ENCODE measurements at places on chromosomes 1 and 21.

- no peak for DNase-seq
Measured at GRCh38 chr1:108880850-108881249, 4.1 kb downstream of the GPSM2 start.

DNA sequence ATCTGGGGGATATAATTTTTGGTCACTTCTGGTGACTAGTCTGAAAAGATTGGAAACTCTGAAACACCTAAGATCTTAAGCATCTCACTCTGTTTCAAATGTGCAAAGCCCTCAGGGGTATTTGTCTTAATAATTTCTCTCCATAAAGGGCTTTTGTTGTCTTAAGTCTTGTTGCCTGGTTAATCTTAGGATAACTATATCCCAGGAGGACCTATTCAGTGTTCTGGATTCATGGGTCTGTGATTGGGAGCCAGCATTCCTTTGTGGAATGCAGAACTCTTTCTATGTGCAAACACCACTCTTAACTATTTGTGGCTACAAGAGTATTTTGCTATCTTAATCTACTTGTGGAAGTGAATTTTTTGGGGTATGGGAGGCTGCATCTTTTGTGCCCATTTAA is 1573.0 kb upstream of the PRMT6 start:
- no peak for DNase-seq

- no peak for DNase-seq
Measured at GRCh38 chr1:175373786-175374623, 181.4 kb upstream of the KIAA0040 start.

DNA sequence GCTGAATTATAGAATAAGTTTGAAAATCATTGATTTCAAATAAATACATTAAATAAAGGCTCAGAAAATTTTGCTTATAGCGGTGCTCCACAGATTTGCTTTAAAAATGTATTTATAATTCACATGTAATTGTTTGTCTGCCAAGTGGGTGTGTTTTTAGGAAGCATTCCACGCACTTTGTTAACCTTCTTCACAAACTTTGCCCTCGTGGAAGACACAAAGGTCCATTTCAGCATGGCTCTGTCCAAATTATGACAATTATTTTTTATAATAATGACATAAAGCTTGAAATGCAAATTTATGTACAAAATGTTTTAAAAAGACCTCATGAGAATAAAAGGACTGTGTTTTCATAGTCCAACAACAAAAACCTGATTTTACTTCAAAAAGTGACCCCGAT is 146.1 kb downstream of the GRIK1 start:
- DNase-seq, result no peak

- no peak for DNase-seq
Measured at GRCh38 chr21:42301371-42302075, 13.7 kb downstream of the TFF3 start.

- DNase-seq, result peak; percentile 87
Measured at GRCh38 chr1:156217871-156218270, 5.1 kb downstream of the PMF1 start.

DNA sequence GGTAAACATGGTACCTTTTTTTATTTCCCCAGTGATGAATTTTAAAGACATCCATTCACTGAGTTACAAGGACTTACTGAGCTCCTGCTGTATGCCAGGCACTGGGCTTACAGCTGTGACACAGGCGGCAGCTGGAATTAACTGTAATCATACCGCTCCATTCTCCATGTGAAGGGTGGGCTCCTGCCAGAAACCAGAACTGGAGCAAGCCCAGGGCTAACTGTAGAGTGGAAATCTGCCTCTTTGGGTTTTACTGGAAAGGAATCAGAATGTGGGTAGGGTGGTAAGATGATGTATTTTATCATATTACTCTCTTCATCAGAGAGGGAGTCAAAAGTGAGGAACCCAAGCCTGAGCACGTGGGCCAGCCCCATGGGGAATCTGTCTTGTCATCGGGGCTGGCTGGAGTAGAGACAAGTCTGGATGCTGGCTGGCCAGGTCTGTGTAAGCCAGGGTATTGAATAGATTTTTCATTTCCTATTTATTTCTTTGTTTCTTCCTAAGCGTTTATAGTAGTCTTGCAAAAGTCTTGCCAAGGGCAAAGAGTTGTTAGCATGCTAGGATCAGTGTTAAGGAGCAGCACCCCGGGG is 21.5 kb downstream of the FGGY start:
- DNase-seq, result no peak

DNA sequence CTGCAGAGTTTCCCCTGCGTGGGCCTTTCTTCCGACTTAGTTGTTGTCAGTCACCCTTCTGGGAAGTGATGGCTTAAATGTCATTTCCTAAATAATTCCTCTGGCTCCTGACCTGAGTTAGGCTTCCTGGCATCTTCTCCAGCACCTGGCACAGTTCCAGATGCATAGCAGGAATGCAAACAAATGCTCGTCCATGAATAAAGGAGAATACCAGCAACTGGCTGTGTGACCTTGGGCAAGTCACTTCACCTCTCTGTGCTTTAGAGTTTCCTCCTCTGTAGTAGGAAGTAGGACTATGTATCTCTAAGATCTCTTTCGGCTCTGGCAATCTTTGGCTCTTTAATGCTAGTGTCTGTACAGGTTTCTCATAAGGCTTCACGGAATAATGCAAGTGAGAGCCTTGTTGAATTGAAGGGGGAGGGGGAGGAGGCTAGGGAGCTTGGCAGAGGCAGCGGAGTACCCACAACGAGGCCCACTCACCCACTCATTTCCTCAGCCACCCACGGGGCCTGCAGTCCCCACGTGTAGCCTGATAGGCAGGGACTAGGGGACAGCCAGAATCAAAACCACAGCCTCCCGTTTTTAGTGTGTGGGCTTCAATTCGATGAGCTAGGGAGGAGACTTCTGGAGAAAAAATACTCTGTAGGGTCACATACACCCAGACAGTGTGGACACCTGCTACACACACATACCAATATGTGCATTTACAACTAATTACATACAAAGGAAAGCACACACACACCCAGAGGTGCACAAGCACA is 48.1 kb downstream of the TENT5C start:
- DNase-seq, result no peak

GRCh38 chr1:73909043-73909562 is 288.9 kb downstream of the LRRIQ3 start:
- DNase-seq, result no peak

- no peak for DNase-seq
Measured at GRCh38 chr1:43368646-43369020, 822 bp upstream of the ELOVL1 start.

DNA sequence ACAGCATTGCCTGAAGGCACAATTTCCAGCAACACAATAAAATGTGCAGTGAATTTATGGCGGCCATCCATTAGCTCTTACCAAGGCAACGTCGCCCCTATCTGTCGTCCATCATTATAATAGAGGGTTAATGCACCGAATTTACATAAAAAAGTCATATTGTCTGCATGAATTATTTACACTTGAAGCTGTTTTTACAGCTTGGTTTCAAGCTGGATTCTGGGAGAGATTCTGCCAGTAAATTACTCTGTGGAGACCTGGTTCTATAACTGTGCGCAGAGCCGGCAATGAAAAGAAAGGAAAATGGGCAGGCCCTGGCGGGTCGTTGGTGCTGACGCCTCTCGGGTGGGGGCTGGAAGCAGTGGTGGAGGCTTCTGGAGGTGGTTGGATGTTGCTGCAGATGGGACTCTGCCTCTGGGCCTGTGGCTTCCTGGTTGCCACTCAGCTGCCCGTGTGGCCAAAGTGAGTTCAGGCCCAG is 48.9 kb upstream of the POU3F1 start:
- DNase-seq, result no peak

GRCh38 chr1:109659997-109660690 is 4.2 kb downstream of the GSTM4 start:
- DNase-seq, result no peak

GRCh38 chr1:46197964-46198811 is at the start of gene POMGNT1:
Gene POMGNT1, minus strand, starts transcription at chr1:46198434. Its CDS starts 613 bp downstream, at chr1:46197821.
- peak; percentile 68 for DNase-seq

DNA sequence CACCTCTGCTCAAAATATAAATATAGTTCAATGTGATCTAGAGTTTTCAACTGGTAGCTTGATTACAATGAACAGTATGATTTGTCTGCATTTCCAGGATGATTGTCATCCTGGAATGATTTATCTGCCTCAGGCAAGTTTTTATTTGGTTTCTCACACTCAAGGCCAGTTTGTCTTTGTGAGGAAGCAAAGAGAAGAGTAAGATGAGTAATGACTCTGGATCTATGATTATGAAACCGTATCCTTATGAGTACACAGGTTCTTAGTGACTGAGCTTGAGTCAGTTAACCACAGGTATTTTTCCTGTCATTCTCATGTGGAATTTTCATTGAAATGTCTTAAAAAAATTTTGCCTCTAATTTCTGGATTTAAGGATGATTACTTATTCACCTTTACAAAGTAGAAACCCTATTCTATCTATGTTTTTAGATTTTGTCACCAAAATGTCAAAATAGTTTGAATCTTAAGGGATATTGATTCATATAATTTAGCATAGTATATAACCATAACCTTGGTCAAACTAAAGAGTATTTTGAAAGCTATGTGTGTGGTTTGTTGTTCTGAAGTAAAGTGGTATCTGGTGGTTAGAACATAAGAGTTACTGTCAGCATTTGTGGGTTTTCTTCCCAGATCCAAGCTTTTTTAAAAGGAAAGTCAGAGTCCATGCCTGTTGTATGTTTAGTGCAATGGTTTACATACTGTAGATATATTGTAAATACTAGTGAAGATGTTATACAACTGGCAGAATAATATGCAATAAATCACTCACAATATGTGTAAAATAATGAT is 145.0 kb downstream of the RASAL2 start:
- DNase-seq, result no peak

DNA sequence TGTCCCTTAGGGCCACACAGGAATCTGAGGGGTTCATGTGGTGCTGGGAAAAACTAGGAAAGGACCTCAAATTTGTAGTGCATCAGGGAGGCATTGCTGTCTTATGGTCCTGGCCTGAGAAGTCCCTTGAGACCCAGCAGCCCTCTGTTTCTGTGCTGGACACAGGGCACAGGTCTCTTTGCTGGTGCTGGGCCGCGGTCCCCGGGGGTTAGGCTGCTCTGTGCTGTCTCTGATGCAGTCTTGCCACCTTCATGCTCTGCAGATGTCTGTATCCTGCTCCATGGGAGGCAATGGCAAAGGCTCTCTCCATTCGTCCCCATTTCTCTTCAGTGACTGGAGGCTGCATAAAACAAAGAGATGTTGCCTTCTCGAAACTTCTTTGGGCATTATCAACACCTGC is 13.0 kb downstream of the EDARADD start:
- DNase-seq, result no peak

- DNase-seq, result no peak
Measured at GRCh38 chr1:31775210-31775999, 11.3 kb upstream of the ADGRB2 start.

- DNase-seq, result no peak
Measured at GRCh38 chr1:248611883-248612414, 14.4 kb upstream of the OR2T10 start.

- DNase-seq, result no peak
Measured at GRCh38 chr1:60280256-60280655, 206.7 kb upstream of the C1orf87 start.

DNA sequence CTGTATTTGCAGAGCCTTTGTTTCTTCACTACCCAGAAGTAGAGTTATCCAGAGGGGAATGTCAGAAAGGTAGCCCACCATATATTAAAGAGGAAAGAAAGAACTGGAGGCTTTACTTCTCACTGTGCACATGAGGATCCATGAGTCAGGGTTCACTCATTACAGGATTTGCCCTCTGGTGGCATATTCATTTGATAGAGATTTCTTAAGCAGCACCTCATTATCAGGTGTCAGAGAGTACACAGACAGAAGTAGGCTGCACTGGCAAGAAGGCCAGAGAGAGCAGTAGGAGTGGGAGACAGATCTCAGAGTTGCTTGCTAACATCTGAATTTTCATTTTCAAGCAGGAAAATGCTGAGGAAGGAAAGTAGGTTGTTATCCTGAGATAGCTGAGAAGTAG is 123.8 kb downstream of the PIK3R3 start:
- DNase-seq, result no peak

- DNase-seq, result no peak
Measured at GRCh38 chr1:227923353-227924167, 24.2 kb downstream of the WNT9A start.

GRCh38 chr1:156385534-156386031 is 16.6 kb downstream of the RHBG start:
- DNase-seq, result peak; percentile 69

- no peak for DNase-seq
Measured at GRCh38 chr1:35359995-35360394, 91.5 kb downstream of the ZMYM4 start.

DNA sequence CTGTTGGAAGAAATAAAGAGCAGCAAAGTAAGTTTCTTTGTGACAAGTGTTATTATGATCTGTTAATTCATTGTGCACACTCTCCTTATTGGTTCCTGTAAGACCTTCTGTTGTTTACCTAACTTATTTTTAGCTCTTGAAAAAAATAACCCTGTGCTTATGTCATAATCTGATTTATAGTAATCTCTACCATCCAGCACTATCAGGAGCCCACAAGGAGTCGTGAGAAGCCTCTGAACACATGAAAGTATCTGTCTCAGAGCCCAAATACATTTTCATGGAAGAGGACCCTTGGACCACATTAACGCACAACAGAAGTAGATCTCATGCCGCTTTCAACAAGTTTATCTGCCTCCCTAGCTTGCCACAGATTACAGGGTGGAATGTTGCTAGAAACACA is 45.8 kb downstream of the CENPF start:
- no peak for DNase-seq

All from CD4-positive, alpha-beta T cell treated with Interleukin-4 for 4 hours (primary cell).